ENCODE measurements at places on chromosomes 7 and 10. TPM values are rescaled to one million over a fixed set of nuclear protein-coding genes. Genes with fewer than 3 reads are reported as not detected.

ZPBP gene
- not detected for total RNA-seq

DNA sequence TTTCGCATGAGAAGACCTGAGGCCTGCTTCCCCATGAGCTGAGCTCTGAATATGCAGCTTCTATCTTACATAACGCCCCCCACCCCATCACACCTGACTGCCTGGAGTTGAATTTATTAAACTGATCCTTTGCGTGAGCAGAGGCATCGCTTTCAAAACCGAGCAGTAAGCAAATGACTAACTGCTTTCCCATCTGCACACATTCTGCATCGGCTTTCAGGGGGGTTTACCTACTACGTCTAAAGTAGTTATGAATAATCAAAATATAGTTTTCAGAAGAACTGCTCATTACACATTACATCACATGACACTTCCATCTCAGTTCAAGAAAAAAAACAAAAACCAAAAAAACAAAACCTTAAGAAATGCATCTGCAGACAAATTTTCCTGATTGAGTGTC is 54.7 kb upstream of the EGR2 start:
- no peak for DNase-seq

SAP25 gene
- total RNA-seq, result not detected

APBB1IP gene
- 3.1 TPM for total RNA-seq

CALHM1 gene
- total RNA-seq, result not detected

Data from fibroblast of lung (primary cell).